ENCODE measurements at places on chromosomes 6 and 20.

- DNase-seq = no peak
These were observed 55.6 kb downstream of the SLX4IP start for GRCh38 chr20:10490706-10491105.

GRCh38 chr6:6539036-6539435 lies 49.5 kb upstream of the LY86 start:
- no peak for DNase-seq

DNA sequence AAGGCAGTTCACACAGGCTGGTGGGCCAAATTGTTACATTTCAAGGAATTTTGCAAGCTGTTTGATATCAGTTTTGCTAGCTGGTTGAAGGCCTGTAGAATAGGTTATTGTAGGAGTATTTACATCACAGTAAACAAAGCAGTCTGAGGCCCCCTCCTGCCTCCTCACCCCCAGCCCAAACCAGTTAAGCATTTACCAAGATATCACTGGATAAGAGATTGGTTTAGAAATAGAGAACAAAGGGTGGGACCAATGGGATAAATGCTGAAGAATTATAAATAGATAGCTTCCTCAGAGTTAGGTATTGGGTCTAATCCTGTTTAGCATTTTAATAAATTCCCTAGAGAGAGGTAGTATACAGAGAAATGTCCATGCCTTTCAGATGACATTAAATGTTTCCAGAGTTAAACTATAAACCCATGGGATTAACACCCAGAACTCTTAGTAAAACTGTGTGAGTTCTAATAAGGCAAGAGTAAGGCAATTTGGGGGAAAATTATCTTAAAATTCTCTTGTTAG lies 2.3 kb upstream of the PHACTR2 start:
- DNase-seq = no peak

DNA sequence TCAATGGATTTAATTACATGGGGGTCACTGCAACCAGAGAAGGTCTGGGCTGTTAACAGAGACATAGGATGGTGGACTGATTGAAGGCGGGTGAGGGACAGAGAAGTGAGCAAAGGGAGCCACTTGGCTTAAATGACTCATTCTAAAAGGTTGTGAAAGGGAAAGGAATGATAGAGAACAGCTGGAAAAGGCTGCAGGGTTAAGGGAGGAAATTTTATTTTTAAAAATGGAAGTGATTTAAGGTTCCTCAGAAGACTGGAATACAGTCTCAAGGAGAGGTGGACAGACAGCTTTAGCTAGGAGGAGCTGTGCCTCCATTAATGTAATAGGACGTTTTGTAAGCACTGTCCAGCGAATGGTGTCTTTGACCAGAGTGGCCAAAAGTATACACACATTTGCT lies 46.7 kb downstream of the RGS17 start:
- no peak for DNase-seq

- peak; percentile 76 for DNase-seq
These were observed 120.2 kb upstream of the AFDN start for GRCh38 chr6:167706313-167707109.

DNA sequence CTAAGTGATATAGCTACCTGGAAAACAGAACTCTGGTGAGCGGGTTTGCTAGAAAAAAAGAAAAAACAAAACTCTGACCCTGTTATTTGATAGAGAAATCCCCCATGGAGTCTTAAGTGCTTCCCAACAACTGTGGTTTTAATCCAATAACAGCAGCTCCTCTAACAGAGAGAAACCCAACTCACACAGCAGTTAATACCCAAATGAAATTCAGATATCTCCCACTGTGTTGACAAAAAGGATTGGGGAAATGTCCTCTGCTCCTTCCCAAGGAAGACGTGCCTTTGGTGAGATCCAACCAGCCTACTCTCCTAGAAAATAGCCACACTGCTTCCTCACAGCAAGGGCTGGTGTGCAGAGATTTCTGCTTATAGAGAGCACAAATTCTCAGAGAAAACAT lies 200.4 kb upstream of the FBXL4 start:
- DNase-seq = no peak

DNA sequence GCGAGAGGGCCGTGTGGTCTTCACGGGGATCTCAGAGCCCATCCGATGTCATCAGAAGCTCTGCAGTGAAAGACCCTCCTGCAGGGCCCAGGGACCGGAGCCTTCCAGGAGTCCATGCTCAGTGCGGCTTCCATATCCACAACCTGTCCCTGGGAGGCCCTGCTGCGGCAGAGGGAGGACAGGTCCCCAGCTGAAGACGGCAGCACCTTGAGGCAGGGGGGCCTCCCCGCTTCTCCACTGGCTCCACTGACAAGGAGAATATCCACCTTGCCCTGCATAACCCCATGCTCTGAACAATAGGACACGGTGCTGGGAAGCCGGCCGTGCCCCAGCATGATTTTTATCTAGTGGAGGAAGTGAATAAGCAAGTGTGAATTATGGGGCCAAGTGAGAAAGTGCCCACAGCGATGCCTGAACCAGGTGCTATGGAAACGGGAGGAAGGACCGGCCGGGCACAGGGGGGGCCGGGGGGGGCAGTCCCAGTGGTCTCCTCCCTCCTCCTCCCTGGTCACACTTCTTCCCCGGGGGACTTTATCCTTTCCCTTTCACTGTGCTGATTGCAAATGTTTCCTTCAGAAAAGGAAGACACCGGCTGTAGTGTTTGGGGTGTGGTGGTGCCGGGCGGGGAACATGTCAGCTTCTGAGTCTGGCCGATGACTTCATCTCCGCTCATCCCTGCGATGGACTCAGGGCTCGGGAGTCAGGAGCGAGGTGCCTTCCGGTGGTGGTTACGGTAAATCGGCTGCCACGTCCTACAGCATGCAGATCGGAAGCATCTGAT lies 225.1 kb downstream of the ERMARD start:
- no peak for DNase-seq

DNA sequence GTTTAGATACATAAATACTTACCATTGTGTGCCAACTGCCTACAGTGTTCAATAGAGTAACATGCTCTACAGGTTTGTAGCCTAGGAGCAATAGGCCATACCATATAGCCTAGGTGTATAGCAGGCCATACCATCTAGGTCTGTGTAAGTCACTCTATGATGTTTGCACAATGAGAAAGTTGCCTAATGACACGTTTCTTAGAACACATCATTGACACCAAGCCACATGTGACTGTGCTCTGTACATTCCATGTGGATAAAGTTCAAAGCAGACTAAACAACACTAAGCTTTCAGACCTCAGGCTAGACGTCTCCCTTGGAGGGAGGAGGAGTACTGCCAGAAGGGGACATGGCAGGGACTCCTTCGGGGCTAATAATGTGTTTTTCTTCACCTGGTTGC lies 93.6 kb downstream of the KIF16B start:
- DNase-seq = no peak

DNA sequence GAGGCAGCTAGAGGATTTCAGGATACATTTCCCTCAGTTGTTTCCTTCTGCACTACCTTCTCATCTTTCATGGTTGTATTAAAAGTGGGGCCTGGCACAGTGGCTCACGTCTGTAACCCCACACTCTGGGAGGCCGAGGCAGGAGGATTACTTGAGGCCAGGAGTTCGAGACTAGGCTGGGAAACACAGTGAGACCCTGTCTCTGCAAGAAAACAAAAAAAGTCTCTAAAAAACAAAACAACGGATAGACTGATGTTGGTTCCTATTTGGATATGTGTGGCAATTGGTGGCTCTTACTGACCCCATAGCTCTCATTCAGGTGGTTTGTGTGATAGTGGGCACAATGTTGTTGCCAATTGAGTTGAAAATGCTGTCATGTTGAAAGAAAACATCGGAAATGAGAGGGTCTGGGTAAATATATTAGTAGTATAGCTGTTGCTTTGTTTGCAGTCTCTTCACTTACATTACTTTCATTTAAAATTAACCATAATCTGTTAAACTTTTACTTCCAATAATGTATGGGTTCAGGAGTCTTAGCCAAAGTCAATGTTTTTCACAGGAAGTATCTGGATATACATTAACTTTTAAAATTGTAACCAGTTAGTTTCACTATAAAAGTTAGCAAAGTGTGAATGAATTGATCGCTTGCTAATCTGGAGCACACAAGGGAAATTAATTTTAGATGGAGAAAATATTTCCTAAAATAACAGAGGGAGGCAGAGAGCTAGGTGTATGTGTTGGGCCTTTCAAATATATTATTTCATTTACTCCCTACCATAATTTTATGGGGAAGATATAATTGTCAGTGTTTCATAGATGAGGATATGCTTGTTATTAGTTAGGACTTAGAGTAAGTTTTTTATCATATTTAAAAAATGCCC lies 31.1 kb downstream of the UTRN start:
- DNase-seq = no peak

- DNase-seq = peak; percentile 25
These were observed 590 bp downstream of the RNF217 start for GRCh38 chr6:124962639-124963415.

DNA sequence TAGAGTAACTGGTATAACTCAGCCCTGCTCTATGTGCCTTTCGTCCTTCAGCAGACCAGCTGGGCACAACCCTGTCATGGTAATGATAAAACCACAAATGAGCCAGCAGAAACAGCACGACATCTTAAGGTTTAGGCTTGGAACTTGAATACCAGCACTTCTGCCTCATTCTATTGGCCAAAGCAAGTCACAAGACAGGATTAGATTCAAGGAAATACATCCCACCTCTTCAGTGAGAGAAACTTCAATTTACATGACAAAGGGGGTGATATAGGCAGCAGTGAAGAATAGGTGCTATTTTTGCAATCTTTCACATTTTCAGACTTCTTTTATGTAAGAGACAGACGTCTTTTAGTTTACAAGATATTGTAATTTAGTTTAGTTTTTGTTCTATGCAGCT lies 69.8 kb upstream of the SLC35F1 start:
- no peak for DNase-seq

- DNase-seq = no peak
These were observed 10.4 kb downstream of the SRXN1 start for GRCh38 chr20:642398-643174.

DNA sequence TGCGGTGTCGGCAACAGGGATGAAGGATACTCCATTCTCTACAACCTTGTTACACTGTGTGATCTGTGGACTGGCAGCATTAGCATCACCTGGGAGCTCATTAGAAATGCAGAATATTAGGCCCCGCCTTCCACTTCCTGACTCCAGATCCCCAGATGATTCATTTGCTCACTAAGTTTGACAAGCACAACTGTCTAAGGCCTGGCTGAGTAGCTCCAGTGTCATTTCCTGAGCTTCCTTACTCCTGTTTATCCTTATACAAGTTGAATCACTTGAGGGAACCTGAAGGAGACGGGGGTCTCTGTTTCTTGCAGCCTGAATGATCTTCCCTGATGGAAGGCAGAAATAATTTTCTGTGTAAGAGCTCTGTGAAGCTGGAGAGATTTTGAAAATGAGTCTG lies 32.7 kb upstream of the PROKR2 start:
- DNase-seq = no peak

- DNase-seq = no peak
These were observed 44.7 kb downstream of the PLAGL1 start for GRCh38 chr6:143963158-143963919.
